ENCODE measurements at places on chromosomes 13 and 19. TPM values are rescaled to one million over a fixed set of nuclear protein-coding genes. Genes with fewer than 3 reads are reported as not detected.

DNA sequence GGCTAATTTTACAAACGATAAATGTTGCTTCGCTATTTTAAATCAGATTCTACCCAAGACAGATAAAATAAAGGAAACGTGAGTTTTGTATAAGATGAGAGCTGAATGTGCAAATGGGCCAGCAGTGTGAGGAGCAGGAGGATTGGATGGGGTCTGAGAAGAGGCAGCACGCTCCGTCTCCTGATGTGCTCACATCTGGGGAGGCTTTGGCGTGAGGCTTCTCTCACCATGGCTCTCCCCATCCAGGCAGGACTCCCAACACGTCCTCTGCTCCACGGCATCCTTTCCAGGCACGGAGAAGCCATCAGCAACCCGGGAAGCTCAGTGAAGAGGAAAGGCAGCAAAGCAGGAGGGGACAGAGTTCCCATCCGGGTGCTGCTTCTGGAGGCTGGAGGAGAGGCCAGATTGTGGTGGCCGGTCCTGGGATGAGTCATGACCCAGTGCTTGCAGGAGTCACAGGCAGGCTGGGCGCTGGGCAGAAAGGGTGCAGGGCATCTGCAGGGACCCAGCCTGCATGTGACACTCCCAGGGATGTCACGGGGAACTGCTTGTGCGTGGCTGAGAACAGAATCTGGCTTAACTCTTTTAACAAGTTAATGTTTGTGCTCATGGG lies 47.5 kb downstream of the ZNF536 start:
- no peak for DNase-seq

- no peak for DNase-seq
These were observed 381.4 kb downstream of the SLITRK6 start for GRCh38 chr13:85417807-85418206.

DNA sequence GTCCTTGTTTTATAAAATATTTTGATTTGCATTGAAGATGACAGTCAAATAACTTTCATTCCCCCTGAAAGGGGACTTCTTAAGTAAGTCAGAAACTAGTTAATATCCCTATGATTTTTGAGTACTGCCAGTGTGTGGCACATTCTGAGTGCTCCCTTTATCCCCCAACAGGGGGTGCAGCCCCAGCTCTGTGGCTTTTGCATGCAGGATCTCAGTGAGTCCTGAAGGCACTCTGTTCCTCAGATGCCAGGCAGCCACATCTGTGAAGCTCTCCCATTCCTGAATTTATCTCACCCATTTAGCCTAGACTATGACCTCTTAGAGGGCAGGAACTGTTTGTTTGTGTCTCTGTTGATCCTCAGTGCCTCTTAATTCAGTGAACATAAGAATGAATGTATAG lies 123.1 kb downstream of the CDK8 start:
- no peak for DNase-seq

Gene KPNA3
- 42.7 TPM for total RNA-seq

GRCh38 chr19:32337084-32337808 lies 8.2 kb upstream of the ZNF507 start:
- no peak for DNase-seq

GRCh38 chr13:26112843-26113242 lies 61.0 kb upstream of the SHISA2 start:
- no peak for DNase-seq

DNA sequence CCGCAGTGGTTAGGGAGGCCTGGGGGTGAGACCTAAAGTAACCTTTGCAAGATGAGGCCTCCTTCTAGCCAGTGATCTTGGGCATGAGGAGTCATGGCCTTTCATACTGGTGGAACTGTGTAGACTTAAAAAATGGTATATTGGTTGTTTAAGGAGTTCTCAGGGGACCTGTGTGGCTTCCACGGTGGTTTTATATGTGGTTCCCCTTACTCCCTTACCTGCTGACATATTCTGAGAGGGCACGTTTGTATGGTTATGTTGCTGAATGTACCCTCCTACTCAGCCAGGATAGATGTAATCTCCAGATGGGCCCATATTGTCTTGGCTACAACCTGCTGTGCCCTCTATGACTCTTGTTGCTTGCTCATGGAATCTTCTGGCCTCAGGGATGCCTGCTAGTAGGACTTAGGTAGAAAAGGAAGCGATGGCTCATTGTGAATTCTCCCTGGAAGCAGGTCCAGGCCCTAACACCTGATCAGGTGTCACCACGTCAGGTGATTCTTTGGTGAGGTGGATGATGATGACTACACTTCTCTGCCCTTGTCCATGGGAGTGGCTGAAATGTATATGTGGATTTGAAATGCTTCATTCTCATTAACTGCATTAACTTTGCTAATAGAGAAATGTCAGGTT lies 1.8 kb downstream of the ZNF460 start:
- no peak for DNase-seq

Gene KCTD4
- not detected for total RNA-seq

- no peak for DNase-seq
These were observed 7.5 kb upstream of the DMWD start for GRCh38 chr19:45800070-45800553.

Gene KIR3DL1
- not detected for total RNA-seq

Gene CEACAM3
- not detected for total RNA-seq

- DNase-seq, result no peak
These were observed 141.7 kb upstream of the SERP2 start for GRCh38 chr13:44231786-44232516.

DNA sequence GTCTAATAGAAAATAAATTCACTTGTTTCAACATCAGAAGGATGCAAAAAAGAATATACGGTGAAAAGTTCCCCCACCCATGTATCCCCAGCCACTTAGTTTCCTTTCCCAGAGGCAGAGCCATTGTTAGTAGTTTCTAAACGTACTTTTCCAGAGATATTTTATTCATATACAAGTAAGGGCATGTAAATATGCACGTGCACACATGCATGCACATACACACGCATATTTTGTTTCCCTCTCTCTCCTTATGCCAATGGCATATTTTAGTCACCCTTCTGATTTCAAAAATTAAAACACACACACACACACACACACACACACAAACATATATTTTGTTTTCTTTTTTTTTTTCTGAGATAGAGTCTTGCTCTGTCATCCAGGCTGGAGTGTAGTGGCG lies 147.4 kb downstream of the PDS5B start:
- DNase-seq, result no peak

DNA sequence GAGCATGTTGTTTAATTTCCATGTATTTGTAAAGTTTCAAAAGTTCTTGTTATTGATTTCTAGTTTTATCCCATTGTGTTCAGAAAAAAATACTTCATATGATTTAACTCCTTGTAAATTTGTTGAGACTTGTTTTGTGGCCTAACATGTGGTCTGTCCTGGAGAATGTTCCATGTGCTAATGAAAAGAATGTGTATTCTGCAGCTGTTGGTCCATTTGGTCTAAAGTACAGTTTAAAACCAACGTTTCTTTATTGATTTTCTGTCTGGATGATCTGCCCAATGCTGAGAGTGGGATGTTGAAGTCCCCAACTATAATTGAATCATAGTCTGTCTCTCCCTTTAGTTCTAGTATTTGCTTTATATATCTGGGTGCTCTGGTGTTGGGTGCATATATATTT lies 34.9 kb upstream of the TPP2 start:
- DNase-seq, result no peak

Data from glomerular endothelial cell (primary cell).